ENCODE measurements at places on chromosomes 12 and 14.

- DNase-seq: no peak
Measured at GRCh38 chr12:131287938-131288764, 334.4 kb downstream of the ADGRD1 start.

DNA sequence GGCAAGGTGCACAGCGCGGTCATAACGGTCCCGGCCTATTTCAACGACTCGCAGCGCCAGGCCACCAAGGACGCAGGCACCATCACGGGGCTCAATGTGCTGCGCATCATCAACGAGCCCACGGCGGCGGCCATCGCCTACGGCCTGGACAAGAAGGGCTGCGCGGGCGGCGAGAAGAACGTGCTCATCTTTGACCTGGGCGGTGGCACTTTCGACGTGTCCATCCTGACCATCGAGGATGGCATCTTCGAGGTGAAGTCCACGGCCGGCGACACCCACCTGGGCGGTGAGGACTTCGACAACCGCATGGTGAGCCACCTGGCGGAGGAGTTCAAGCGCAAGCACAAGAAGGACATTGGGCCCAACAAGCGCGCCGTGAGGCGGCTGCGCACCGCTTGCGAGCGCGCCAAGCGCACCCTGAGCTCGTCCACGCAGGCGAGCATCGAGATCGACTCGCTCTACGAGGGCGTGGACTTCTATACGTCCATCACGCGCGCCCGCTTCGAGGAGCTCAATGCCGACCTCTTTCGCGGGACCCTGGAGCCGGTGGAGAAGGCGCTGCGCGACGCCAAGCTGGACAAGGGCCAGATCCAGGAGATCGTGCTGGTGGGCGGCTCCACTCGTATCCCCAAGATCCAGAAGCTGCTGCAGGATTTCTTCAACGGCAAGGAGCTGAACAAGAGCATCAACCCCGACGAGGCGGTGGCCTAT is 875 bp downstream of the HSPA2 start:
- DNase-seq: no peak

DNA sequence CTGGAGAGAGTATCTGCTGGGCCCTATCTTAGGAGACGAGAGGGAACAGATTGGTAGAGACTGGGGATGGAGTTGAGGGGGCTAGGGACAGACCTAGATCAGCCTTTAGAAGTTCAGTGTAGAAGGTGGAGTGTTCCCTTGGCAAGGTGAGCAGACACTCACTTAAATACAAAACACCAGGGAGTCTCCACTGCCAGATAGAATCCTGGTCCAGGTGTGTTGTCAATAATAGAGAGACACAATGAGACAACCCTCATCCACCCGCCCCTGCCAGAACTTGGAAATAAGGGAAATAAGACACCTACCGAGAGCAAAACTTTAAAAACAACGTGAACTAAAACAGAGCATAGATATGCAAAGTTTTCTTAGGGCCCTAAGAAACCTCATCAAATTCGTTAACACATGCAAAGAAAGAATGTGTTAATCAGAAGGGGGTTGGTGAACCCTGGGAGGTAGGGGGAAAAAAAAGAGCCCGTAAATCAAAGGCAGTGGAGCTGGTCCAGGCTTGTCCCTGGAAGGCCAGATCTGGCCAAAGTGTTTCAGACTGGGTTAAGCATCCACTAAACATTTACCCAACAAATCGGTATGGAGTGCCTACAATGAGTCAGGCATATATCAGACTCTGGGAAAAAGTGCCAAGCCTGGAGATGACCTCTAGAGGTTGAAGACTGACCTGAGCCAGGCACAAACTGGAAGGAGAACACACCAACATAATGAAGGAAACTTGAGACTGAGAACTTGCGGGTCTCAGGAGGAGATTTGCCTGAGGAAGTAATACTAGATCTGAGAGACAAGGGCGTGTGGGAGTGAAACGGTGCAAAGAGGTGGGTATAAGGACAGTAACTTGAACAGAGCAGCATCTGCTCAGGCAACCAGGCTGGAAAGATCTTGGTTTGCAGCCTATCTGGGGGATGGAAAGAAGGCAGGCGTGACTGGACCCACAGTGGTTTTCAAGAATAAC is 37.0 kb upstream of the OTX2 start:
- DNase-seq: no peak

DNA sequence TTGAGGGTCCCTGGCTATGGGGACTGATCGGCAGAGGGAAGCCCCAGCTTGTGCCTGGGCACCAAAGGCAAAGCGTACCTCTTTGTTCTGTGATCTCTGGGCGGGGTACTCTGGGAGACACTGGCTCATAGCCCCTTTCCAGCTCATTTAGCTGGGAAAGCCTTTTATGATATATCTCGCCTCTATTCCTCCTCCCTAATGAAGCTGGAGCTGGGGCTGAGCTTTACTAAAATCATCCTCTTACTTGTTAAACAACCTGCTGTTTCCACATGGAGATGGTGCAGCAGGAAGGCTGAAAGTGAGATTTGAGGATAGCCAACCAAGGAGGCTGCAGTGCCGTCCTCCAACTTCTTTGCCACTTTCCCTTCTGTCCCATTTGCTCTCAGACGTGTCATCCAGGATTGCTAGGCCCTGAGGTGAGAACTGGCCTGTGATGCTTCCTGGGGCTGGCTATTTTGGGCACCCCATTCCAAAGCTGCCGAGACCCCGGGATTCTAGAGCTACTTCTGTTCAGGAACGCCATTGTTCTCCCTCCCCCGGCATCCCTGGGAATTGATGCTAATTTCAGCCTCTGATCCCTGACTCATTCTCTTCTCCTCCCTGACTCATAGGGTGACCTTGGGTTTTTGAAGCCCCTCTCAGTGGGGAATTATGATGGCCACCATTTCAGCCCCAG is 16.0 kb downstream of the PDE1B start:
- DNase-seq: no peak

DNA sequence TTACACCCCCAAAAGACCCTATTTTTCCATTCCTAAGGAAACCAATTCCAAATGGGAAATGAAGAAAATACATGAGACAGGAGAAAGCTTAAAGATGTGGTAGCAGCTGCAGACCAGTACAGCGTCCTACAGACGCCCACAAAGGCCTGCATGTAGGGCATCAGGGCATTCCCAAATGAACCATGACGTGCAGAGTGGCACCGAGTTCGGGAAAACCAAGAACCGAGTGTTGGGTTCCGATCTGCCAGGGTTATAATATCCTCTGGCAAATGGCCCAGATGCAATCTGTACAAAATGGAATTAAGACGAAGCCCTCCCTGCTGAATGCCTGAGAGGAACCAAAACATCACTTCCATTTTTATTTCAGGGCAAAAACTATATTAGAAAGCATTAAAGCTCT is 34.4 kb upstream of the SELPLG start:
- no peak for DNase-seq

- peak; percentile 13 for DNase-seq
Measured at GRCh38 chr14:61420326-61420725, 98.9 kb downstream of the PRKCH start.
